ENCODE measurements at places on chromosomes 4 and X.

- DNase-seq = no peak
Measured at GRCh38 chr4:53105313-53105712, 243.2 kb downstream of the RASL11B start.

- no peak for DNase-seq
Measured at GRCh38 chrX:148382983-148383382, 117.4 kb upstream of the AFF2 start.

GRCh38 chr4:184147858-184148737, 69.6 kb downstream of the ENPP6 start:
- no peak for DNase-seq

GRCh38 chr4:12633053-12633651, 851.0 kb downstream of the RAB28 start:
- DNase-seq = peak; percentile 69

- no peak for DNase-seq
Measured at GRCh38 chrX:129565046-129565650, 25.1 kb downstream of the OCRL start.

- no peak for DNase-seq
Measured at GRCh38 chr4:126715067-126715466, 917.7 kb upstream of the INTU start.

DNA sequence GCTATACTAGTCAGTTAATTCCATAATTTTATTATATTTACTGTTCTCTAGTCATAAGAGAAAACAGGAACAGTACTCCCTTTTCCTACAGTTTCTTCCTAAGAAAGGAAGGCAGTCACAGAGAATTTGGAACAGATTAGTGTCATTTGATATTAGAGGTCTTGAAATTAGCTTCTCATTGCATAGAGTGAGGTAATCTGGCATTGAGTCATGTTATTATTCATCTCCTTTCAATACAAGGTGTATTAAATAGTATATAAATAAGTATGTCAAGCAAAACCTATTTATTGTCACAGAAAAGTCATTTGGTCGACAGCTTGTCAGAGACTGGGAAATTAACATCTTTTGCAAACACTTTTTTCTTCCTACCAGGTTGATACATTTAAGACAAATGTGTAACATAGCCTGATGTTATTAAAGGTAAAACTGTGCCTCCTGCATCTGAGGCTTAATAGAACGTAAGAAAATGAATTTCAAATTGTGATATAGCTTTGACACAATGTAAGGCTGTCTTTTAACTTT, 753.1 kb upstream of the FRG1 start:
- no peak for DNase-seq

DNA sequence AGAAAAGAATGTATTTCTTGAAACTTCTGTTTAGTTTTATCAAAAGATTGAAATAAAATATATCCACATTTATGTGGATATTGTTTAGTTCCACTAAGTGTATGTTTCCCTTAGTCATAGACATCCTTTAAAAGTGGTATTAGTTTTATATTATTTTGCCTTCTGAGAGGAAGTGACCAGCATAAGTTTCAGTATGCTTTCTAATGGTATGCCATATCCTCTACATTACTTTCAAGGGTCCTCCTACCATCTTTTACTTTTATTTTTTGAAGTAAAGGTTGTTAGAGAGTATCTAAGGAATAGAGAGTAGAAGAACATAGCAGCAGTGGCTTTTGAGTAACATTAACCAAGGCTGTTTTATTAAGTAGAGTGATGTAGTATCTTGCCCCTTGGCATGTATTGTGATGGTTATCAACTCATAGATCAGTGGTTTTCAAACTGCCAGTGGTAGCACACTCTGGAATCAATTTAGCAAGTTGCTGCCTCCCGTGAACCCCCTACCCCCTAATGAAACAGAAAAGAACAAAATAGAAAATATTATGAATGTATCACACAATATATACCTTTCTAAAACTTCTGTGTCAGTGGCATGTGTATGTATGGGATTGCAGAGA, 44.8 kb downstream of the RBPJ start:
- no peak for DNase-seq

- DNase-seq = no peak
Measured at GRCh38 chr4:165971933-165972332, 98.9 kb downstream of the TLL1 start.

DNA sequence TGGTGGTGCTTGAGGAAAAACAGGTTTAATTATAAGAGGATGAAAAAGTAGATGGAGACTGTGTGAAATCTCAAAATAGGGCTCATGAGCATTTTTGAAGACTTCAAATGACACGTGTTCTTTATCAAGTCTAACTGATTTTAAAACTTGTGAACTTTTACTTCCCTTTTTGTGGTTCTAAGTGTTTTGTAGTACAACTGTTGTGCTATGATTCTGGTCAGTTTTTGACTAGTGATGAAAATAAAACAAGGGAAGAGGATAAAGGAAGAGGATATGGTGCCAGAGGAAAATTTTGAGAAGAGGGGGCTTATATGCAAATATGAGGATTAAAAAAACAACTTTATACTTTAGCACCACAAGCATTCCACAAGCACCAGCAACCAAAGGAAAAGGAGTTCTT, 644.0 kb downstream of the RPA4 start:
- no peak for DNase-seq
